ENCODE measurements at places on chromosomes 7 and 10.

DNA sequence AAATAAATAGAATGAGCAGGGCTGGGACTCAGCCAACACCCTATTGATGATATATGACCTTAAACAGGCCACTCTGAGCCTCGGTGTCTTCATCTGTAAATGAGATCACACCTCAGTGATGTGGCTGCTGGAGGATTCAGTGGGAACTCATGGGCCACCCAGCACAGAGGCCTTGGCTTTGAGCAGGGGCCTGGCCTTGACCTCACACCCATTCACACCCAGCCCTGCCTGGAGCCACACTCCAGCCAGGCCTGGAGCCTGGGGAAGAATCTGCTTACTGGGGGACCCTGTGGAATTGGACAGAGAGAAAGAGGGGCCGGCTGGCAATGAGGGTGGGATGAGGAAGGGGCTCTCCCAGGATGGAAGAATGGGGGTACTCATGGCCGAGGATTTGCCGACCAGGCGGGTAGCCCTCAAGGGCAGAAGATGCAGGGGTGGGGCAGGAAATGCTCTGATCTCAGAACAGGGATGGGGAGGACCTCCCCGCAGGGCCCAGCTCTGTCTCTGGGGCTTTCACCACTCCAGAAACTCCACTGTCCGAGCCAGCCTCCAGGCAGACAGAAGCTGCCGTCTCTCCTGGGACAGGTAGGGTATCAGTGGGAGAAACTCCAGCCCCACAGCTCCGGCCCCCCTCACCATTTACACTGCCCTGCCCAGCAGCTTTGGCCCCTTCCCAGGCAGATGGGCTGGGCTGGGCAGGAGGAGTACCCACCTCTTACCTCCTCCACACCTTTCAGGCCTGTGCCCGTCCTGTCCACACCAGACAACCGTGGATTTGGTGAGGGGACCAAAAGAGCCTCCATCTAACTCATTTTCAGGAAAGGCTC is 81.9 kb downstream of the RGS10 start:
- DNase-seq: no peak

DNA sequence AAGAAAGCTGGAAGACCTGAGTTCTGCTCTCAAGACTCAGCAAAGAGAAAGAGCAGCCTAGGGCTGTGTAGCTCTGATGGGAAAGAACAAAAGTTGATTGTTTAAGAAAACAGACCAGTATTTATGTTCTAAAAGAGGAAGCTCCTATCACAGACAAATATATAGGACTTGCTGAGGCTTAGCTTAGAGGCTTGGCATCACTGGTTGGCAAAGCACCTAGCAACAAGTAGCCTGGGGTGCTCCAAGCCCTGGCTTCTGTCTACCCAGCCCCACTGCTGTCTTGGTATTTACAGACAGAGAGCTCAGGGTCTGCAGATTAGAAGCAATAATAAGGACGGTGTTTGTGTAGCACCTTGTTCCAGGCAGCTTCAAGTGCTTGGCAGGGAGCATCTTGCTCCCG is 36.9 kb upstream of the CCDC3 start:
- no peak for DNase-seq

GRCh38 chr7:31811650-31812461 is 124.8 kb downstream of the PPP1R17 start:
- DNase-seq: peak; percentile 55

GRCh38 chr7:130732980-130733930 is 752 bp downstream of the KLF14 start:
- no peak for DNase-seq

DNA sequence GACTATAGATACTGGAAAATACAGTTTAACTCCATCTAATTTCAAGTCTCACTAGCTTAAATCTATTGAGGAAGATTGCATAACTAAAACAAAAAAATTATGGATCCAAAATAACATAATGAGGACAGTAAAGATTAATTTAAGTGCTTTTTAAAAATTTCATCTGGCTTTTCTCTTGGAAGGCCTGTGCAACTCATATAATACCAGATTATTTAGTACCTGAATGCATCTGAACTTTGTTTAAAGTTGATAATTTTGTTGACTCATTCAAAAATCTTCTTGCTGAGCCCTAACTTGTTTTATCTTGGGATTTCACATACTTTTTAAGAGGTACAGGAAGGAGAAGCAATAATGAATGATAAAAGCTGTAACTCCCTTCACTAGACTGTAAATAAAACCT is 146.5 kb downstream of the CSTF2T start:
- DNase-seq: no peak

DNA sequence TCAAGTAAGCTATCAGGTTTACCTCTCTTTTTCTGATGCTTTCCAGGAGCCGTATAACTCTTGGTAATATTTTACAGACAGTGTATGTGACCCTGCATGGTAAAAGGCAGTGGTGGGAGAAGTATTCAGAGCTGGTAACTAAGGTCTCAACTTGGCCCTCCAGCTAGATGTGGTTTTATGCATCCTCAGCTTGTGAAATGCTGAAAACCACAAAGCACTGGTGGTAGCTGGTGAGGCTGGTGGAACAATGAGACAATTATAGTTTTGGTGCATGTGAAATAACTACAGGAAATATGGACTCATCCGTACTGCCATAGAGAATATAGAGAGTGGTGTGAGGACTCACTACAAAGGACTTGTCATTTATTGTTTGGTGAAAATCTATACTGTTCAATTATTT is 383.0 kb upstream of the PCDH15 start:
- DNase-seq: no peak

DNA sequence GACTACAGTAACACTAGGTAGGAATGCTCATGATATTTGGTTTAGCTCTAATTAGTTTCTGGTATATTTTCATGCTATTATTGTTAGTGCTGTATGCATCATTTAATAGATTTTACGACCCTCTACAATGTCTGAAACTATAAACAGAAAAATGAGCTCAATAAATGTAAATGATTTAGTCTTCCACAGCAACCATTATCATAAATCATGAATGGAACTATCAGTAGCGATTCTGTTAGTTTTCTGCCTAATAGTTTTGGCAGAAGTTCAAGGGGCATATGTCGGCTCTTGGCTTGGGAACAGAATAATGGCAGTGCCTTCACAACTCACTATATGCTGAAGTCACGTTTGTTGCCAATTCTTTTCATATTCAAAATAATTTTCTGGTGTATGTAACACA is 494.8 kb downstream of the PARD3 start:
- DNase-seq: peak; percentile 40

- DNase-seq: no peak
These were observed 382 bp upstream of the MBLAC1 start for GRCh38 chr7:100126239-100126930.

GRCh38 chr10:125083576-125083920 is 76.8 kb downstream of the CTBP2 start:
- no peak for DNase-seq

GRCh38 chr10:36362257-36362656 is 720.2 kb upstream of the FZD8 start:
- DNase-seq: no peak

- no peak for DNase-seq
These were observed 54.5 kb downstream of the NEURL1 start for GRCh38 chr10:103548006-103548405.

- DNase-seq: no peak
These were observed 83.4 kb downstream of the GAD2 start for GRCh38 chr10:26300001-26300400.

- no peak for DNase-seq
These were observed 53.5 kb upstream of the MET start for GRCh38 chr7:116618338-116619128.

DNA sequence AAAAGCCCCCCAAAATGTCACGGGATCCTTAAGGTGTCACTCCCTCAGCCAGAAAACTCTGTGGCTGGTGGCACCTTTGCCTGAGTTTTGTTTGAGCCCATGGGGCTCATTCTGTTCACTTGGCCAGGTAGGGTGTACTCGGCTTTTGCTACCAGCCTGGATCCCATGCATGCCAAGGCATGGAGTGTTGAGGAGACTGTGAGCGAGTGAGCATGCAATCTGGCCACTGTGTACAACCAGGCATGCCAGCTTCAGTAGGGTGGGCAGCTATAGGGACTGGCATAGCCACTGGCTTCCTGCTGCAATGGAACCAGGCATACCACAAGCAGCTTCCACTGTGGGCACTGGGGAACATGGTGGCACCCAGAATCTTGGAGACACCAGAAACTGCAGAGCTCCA is 436.0 kb upstream of the GRM3 start:
- no peak for DNase-seq

GRCh38 chr10:71974489-71975021 is 10.4 kb downstream of the CHST3 start:
- no peak for DNase-seq

DNA sequence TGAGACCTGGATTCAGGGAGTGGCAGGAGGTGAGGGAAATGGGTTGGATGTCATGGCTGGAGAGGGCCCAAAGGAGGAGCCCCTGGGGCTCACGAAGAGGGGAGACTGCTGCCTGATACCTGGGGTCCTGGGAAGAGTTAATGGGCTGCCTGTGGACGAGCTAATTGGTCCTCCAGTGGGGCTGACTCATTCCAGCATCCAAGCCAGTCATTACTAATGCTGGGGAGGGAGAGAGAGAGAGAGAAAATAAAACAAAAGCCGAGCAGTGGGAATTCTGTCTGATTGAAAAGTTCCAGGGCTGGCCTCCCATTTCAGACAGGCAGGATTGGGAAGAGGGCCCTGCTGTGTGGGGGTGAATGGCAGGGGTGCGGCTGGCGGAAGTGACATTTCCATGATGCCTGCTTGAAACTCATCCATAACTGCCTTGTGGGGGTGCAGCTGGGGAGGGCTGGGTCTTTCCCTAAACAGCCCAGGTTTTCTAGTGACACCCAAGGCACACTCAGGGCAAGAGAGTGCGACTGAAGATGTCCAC is 297.8 kb downstream of the RPS24 start:
- no peak for DNase-seq

- DNase-seq: no peak
These were observed 106.1 kb downstream of the ICA1 start for GRCh38 chr7:8155836-8156235.

GRCh38 chr10:9992661-9993060 is 1025.0 kb upstream of the CELF2 start:
- DNase-seq: no peak

- DNase-seq: no peak
These were observed 45.5 kb upstream of the ZNF722 start for GRCh38 chr7:63953181-63953580.

- no peak for DNase-seq
These were observed 30.0 kb downstream of the ALDH18A1 start for GRCh38 chr10:95626500-95626899.

- DNase-seq: no peak
These were observed 51.0 kb downstream of the ARL5B start for GRCh38 chr10:18710201-18710653.

- DNase-seq: no peak
These were observed 18.1 kb downstream of the FOXP2 start for GRCh38 chr7:114432703-114433102.

- DNase-seq: no peak
These were observed 17.6 kb upstream of the AOAH start for GRCh38 chr7:36741866-36742265.

DNA sequence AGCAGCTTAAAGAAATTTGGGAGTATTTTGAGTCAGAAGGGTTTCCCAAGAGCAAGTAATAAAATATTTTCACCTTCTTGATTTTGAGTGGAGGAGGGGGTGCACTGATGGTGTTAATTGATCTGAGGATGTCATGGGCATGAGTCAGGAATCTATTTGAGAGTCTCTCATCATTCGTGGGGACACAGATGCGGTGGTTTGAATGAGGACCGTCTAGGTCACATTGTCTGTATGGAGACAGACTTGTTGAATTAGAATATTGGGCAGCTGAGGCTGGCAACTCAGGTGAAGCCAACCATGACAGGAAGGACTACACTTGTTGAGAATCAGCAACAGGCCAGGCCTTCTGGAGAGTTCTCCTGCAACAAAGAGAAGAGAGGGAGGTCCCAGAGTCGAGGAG is 127.0 kb downstream of the INSYN2A start:
- no peak for DNase-seq

- no peak for DNase-seq
These were observed 135.7 kb downstream of the SDK1 start for GRCh38 chr7:3436746-3437145.

All from SK-N-MC (cell line).